ENCODE measurements at places on chromosomes 12 and 14.

DNA sequence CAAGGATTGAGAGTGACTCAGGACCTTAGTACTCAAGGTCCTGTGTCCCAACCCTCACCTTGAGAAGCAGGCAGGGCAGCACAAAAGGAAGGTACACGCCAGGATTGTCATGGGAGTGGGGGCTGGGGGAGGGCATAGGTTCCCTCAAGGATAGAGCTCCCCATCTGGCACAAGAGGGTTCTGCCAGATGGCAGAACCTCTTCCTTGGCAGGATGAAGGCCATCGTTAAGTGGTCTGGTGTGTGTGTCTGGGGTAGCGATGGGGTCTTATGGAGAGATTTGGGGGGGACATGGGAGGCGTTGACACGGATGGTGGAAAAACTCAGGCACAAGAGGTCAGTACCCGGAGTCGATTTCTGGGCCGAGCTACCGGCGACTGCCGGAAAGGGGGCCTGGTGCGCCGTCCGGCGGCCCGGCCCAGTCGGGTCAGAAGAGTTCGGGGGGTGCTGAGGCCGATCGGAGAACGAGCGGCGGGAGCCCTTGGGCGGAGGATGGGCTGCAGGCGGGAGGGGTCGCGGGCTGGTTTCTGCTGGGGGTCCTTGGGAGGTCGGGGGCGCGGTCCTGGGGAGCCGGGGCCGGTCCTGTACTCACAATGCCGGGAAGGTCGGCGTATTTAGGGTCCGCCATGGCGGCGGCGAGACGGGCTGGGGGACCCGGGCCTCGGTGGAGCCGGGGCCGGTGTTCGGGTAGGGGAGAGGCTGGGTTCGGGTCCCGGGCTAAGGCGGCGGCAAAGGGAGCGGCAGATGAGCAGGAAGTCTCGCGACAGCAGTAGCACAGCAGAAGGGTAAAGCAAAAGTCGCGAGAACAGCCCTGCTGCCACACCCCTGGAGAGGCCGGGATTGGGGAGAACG lies at the start of gene DCTN2:
Gene DCTN2, minus strand, starts transcription at position 755 of the 850 bp plus-strand sequence. Its CDS starts 129 bp downstream, at position 626.
- DNase-seq, result peak; percentile 99

GRCh38 chr12:93857279-93857938 lies 180.2 kb downstream of the CRADD start:
- DNase-seq, result no peak

GRCh38 chr12:86600664-86601231 lies 344.6 kb upstream of the MGAT4C start:
- no peak for DNase-seq

- no peak for DNase-seq
These were observed 210.1 kb downstream of the DPF3 start for GRCh38 chr14:72683787-72684186.

GRCh38 chr12:97778111-97778510 lies 315.5 kb downstream of the RMST start:
- DNase-seq, result no peak

DNA sequence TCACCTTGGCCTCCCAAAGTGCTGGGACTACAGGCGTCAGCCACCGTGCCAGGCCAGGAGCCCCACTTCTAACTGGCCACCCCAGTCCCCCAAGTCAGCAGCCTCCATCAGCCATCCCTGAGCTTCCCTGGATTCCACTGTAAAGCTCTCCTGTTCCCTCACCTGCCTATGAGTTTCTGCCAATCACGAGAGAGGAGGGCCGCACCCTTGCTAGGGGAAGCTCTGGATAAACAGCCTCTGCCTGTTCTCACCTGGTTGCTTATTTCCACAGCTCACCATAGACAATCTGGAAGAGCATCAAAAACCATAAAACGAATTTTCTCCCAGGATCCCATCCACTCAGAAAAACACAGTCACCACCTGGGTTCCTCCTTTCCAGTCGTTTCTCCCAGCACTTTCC lies 5.0 kb downstream of the CDCA4 start:
- no peak for DNase-seq

- DNase-seq, result no peak
These were observed 31.5 kb downstream of the COA8 start for GRCh38 chr14:103594265-103594664.

- DNase-seq, result no peak
These were observed 100.9 kb downstream of the KIF26A start for GRCh38 chr14:104239185-104239775.

GRCh38 chr12:65948320-65949008 lies 124.2 kb downstream of the HMGA2 start:
- DNase-seq, result no peak

DNA sequence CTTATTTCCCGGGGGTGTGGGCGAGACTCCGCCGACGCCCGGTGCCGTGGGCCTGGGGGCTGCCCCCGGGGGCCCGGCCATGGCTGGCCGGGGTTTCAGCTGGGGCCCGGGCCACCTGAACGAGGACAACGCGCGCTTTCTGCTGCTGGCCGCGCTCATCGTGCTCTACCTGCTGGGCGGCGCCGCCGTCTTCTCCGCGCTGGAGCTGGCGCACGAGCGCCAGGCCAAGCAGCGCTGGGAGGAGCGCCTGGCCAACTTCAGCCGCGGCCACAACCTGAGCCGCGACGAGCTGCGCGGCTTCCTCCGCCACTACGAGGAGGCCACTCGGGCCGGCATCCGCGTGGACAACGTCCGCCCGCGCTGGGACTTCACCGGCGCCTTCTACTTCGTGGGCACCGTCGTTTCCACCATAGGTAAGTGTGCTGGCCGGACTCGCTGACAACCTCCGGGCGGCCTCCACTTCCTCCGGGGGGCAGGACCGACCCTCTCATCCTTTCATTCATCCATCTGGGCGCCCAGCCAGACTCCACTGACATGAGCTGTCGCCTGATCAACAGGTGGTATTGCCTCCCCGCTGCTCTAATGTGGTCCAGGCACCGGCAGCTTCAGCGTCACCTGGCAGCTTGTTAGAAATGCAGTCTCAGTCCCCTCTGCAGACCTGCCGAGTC lies 467 bp downstream of the KCNK13 start:
- no peak for DNase-seq

- DNase-seq, result no peak
These were observed 3.6 kb downstream of the ADGRD1 start for GRCh38 chr12:130957304-130957621.

DNA sequence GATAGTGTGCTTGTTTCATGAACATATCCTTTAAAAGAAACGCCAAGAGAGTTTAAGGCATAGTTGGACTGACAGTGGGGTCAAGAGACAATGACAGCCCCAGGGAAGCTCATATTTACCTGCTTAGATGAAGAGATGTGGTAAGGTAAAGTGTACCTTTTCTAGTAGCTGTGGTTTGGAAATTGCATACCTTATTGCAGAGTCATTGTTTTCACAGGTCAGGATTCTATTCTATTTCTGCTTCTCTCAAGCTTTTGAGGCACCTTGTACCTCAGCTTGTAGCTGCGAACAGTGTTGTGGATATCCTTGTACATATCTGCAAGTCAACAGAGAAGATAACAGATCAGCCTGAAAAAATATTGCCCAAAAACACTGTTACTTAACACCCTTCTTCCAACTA lies 47.7 kb downstream of the ATP6V1D start:
- no peak for DNase-seq

DNA sequence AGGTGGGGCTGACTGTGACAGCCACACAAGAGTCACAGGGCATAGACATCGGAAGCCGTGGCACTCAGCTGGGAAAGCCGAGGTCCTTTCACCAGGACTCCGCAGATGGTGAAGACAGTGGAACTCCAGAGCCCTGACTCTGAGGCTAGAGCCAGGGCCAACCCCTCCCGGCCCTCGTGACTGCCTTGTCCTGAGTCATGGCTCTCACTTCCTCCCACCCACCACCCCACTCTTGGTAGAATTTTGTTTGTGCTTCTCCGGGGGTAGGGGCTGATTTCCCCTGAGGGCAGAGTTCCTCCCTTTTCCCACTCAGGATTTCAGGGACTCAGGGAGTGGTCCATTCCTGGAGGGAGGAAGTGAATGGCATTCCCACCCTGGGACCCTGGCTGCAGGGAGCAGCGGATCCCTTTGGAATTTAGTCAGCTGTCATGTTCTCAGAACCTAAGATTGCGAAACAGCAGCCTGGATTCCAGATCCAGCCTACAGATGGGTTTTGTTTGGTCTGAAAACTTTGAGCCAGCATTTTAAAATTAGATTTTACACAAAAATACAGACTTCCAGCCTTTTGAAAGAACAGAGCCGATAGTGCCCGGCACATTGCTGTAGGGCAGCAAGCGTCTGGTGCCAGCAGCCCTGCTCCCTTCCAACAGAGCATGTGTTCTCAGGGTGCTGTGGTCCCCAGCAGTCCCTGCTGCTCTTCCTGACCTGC lies 50.7 kb downstream of the TPCN1 start:
- DNase-seq, result no peak

DNA sequence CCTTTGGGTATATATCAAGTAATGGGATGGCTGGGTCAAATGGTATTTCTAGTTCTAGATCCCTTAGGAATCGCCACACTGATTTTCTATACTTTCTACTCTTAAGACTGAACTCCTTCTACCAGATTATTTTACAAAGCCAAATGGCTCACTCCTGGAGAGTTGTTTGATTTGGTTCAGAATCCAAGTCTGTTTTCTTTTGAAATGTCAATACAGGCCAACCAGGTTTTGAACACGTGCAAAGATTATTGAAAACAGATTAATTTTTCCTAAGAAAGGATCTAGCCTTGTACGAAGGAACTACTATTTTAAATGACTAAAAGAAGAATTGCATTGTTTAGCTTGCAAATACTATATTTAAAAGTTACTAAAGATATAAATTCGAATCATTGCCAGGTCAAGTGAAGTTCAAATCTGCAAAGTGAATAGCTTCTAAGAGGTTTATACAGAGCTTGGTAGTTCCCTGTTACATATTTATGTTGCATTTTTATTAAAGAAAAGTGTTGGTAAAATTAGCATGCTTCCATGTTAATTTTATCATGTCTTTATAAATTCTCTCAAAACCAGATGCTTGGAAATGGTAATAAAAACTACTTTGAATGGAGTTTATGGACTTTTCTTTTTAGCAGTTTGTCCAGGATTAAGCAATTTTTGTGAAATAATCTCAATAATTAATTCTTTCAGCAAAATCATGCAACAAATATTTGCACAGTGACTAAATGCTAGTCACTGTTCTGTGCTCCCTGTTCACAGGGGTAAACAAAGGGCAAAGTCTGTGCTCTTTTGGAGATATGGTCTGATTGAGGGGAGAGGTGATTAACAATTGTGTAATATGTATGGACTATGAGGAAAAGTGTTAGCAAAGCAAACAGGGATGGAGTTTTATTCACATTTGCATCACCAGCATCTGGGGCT lies 38.9 kb downstream of the GPR65 start:
- no peak for DNase-seq

GRCh38 chr12:50249464-50250182 lies 33.7 kb downstream of the LIMA1 start:
- DNase-seq, result no peak
